ENCODE measurements at places on chromosomes 3 and 15.

DNA sequence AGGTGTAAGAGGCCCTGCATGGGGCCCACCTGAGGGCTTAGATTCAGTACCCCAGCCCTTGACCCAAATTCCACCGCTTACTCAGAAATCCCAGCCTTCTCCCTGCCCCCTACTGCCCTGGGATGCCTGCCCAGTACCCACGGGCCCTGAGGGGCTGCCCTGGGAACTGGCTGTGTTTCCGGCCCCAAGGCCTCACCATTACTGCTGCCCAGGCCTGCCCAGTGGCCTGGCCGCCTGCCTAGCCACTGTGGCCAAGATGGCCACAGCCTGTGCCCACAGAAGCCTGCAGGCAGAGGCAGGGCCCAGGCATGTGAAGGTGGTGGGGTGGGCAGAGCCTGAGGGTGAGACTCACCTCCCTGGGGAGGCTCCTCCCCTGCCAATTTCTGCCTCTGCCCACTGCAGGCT, 6.1 kb upstream of the PRKCD start:
- no peak for DNase-seq

GRCh38 chr3:53775834-53776251, 70.4 kb downstream of the CHDH start:
- DNase-seq, result no peak

DNA sequence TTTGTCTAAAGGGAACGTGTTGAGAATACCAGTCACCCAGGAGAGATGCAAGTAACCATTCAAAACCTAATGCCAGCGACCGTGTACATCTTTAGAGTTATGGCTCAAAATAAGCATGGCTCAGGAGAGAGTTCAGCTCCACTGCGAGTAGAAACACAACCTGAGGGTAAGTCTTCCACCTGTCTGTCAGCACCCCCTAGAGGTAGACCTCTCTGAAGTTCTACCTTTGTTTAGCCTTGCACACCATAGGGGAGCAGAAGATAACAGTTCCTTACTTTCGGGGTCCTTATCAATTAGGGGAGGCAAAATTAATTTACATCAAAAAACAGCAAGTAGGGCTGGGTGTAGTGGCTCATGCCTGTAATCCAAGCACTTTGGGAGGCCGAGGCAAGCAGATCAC, 124.4 kb downstream of the HCN4 start:
- no peak for DNase-seq

GRCh38 chr3:40299721-40300335, 9.7 kb upstream of the EIF1B start:
- DNase-seq, result no peak

GRCh38 chr3:185311991-185312390, 50.9 kb upstream of the MAP3K13 start:
- DNase-seq, result no peak

DNA sequence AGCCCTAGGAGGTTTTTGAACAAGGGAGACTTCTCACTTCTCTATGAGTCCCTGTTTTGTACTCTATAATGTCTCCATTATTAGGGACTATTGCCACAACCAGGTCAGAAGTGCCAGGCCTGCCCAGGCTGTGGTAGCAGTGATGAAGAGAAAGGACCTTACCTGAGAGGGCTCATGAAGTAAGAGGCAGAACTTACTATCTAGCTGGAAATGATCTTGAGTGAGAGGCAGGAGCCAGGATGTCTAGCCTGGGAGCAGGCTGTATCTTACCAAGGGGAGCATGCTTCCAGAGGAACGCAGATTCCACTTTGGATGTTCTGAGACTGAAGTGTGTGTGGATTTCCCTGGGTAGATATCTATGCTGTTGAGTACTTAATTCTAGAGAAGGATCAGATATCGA, 93.3 kb downstream of the RPL39L start:
- DNase-seq, result no peak

- no peak for DNase-seq
Measured at GRCh38 chr3:166527325-166527724, 690.1 kb upstream of the BCHE start.

GRCh38 chr3:168973897-168974296, 689.6 kb downstream of the MECOM start:
- DNase-seq, result no peak

DNA sequence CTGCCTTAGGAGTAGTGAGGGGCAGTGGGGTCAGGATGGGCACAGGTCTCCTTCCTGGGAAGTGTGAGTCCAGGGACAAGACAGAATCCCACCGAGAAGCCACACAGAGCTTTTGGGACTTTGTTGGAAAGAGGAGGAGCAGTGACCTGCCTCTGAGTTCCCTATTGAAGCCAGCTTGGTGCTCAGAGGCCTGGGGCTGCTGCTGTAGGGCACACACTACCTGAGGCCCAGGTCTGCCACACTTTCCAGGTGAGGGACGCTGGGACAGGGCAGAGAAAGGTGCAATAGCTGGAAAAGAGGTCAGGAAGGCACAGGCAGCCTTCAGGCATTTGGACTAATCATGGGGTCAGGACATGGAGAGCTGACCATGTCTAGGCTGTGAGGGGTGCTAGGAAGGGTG, 67.7 kb downstream of the SCN5A start:
- no peak for DNase-seq

GRCh38 chr3:73622091-73622805, 2.5 kb downstream of the PDZRN3 start:
- peak; percentile 38 for DNase-seq

- DNase-seq, result no peak
Measured at GRCh38 chr3:3842356-3842755, 43.1 kb downstream of the LRRN1 start.

DNA sequence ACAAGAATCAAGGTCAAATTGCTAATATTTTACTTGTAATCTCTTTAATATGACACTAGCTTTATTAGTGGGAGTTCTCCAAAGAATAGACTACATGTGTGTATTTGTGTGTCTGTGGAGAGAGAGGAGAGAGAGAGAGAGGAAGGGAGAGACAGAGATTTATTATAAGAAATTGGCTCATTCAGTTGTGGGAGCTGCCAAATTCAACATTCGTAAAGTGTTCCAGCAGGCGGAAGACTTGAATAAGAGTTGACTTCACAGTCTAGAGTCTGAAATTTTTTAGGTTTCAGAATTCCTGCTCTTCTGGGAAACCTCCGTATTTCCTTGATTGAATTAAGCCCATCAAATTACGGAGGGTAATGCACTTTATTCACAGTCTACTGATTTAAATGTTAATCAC, 4.7 kb upstream of the CLDN1 start:
- DNase-seq, result no peak

DNA sequence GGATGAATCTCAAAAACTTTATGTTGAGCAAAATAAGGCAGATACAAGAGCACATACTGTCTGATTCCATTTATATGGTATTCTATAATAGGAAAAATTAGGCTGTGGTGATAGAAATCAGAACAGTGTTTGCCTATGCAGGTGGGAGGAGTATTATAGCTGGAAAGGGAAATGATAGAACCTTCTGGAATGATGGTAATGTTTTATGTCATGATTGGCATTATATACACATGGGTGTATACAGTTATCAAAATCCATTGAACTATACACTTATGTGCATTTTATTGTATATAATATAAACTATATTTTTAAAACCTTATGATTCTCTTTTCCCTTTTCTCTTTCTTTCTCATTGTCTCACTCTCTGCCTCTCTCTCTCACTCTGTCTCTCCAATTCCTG, 156.1 kb downstream of the THSD4 start:
- no peak for DNase-seq

- DNase-seq, result peak; percentile 30
Measured at GRCh38 chr15:88454867-88455810, 12.0 kb downstream of the MRPL46 start.

DNA sequence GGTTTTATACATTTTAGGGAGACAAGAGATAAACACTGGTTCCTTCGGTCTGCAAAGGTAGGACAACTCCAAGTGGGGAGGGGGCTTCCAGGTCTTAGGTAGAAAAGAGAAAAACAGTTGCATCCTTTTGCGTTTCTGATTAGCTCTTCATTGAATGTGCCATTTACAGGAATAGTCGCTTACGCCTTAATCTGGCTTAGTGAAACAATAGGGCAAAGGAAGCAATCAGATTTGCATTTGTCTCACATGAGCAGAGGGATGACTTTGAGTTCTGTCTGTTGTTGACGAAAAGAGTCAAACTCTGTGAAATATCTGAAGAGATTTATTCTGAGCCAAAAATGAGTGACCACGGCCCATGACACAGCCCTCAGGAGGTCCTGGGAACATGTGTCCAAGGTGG, 166.0 kb upstream of the ATP10A start:
- no peak for DNase-seq

DNA sequence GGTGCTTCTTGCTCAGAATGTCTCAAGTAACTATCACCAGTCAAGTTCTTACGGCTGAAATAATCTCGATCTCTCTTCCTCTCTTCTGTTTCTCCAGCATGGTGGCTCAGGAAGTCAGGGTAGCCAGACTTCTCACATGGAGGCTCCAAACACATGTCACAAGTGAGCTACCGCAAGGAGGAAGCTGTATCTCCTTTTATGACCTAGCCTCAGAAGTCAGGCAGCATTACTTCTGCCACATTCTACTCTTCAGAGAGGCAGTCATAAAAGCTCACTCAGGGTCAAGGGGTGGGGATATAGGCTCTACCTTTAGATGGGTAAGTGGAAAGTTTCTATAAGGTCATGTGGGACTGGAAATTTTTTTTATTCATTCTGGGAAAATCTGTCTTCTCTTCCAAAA, 86.6 kb upstream of the NEO1 start:
- no peak for DNase-seq

- no peak for DNase-seq
Measured at GRCh38 chr3:71247221-71247957, 336.1 kb downstream of the FOXP1 start.

- DNase-seq, result no peak
Measured at GRCh38 chr3:78812166-78812565, 955.6 kb downstream of the ROBO1 start.

DNA sequence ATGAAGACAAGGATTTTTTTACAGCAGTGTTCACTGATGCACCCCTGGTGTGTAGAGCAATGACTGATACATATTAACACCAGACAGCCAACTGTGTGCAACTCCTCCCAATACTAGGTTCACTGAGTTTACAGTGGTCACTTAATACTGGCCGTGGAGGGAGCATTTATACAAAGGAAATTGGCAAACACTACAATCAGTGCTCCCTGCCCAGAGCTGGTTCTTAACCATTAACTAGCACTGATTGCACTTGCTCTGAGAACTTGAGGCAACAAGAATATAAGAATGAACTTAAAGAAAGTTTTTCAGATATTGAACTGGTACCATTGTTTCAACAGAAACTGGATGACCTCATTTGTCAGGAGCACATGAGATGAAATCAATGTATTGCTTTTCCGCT, 110.6 kb downstream of the MAGI1 start:
- DNase-seq, result no peak

GRCh38 chr15:92638291-92638708, 17.3 kb downstream of the FAM174B start:
- DNase-seq, result peak; percentile 83

DNA sequence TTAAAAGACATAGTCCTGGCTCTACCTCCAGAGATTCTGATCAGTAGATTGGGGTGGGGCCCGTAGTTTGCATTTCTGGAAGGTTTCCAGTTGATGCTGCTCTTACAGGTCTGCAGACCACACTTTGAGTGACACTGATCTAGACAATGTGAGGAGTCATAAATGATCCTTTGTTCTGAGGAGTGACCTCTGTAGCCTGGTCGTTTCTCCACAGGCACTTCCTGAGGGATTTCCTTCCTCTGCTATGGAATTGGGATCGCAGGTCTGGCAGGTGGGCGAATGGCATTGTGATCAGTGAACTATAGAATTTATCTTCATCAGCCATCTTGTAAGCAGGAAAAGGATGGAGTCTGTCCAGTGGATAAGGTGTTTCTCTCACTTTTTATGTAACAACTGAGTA, 5.5 kb downstream of the GFM1 start:
- DNase-seq, result no peak

GRCh38 chr3:172104471-172105072, 65.2 kb downstream of the FNDC3B start:
- DNase-seq, result peak; percentile 88

- DNase-seq, result no peak
Measured at GRCh38 chr3:77539014-77539413, 499.1 kb downstream of the ROBO2 start.

GRCh38 chr3:53617893-53618523, 123.6 kb downstream of the CACNA1D start:
- DNase-seq, result no peak

Measured in NCI-H2029 (cell line).